Astrocyte (in vitro differentiated cells and primary cell): ENCODE measurements at places on chromosomes 5 and 9. TPM values are rescaled to one million over a fixed set of nuclear protein-coding genes. Genes with fewer than 3 reads are reported as not detected.

GRCh38 chr5:170108266-170108785, 2.6 kb downstream of the FOXI1 start:
- no peak for DNase-seq

GRCh38 chr9:12874395-12874794, 99.6 kb downstream of the LURAP1L start:
- DNase-seq, result no peak

DNA sequence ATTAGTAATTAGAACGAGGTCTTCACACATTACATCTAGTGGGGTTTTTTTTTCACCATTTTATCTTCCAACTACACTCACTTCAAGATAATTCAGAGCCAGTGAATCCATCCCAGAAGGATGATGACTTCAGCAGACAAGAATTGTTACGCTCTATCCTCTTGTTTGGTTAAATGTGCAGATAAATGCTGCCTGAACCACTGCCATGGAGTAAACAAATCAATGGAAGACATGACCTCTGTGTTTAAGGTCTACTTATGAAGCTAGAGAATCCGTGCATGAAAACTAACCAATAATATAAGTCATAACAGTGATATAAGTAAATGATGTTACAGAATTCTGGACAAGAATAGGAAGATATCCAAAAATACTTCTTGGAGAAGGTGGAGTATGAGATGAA, 602.6 kb downstream of the TLR4 start:
- DNase-seq, result no peak

The PCDHB5 gene
- total RNA-seq, result 8.7 and 9.7 TPM in 2 replicates

GRCh38 chr9:108511307-108511706, 344.5 kb downstream of the ACTL7B start:
- peak; percentile 9 for DNase-seq

The CAMK2A gene
- 1.2 and 1.6 TPM in 2 replicates for total RNA-seq

DNA sequence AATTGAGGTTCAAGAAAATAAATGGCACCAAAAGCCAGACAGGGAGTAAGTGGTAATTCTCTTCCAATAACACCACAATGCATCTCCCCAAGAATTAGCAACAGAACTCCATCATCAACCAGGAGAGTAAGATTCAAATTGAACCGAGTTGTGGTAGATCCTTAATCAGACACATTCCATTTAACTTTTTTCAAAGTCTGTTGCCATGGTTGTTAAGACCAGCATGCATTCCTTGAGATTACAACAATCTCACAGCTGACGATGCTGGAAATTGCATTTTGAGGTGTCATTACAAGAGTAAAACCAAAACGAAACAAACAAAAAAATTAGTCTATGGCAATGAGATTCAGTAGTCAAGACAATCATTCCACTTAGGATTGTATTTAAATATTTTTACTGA, 78.9 kb upstream of the ZNF462 start:
- DNase-seq, result peak; percentile 72

The CDK7 gene
- 53.6 and 58.3 TPM in 2 replicates for total RNA-seq

- peak; percentile 44 for DNase-seq
Measured at GRCh38 chr5:32714836-32715235, 3.7 kb downstream of the NPR3 start.

DNA sequence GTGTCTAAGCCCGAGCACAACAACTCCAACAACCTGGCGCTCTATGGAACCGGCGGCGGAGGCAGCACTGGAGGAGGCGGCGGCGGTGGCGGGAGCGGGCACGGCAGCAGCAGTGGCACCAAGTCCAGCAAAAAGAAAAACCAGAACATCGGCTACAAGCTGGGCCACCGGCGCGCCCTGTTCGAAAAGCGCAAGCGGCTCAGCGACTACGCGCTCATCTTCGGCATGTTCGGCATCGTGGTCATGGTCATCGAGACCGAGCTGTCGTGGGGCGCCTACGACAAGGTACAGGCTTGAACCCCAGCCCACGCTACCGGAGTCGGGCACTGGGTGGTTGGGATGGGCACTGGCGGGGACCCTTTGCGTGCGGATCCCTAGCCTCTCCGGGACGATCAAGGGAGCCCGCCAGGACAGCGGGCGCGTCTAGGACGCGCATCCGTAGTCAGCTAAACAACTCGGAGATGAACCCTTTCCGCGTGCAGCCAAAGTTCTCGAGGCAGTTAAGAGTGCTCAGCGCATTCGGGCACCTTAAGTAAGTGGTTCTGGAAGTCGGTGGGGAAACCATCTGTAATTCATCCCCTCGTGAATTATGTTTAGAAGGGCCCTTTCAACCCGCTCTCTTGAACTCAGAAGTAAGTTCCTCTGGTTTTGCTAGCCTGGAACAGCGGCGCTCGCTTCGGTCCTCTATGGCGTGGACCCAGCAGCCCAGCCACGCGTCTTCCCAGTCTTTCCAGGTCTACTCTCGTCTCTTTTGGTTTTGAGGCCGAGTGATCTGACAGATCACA, 1.3 kb downstream of the KCNN2 start:
- DNase-seq, result no peak

GRCh38 chr5:24732184-24732583, 87.4 kb upstream of the CDH10 start:
- DNase-seq, result peak; percentile 45

The SPATA6L gene
- 2.8 and 3.6 TPM in 2 replicates for total RNA-seq

The NME5 gene
- 2.9 and 3.2 TPM in 2 replicates for total RNA-seq

DNA sequence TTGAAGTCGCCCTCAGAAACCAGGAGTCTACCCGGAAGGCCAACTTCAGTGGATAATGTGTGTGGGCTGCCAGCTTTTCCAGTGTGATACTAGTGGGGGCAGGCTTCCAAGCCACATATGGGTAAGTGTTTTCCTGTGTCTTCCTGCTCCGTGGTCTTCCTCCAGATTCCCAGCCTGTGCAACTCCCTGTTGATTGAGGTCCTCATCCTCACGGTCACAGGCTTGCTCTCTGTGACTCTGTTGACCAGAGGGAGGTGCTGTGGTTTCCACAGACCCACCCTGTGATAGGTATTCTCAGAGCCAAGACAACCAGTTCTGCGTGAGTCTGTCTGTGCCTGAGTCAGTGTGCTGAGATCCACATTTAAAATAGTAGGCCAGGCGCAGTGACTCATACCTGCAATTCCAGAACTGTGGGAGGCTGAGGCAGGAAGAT, 388.0 kb upstream of the IRX2 start:
- peak; percentile 78 for DNase-seq

The COL5A1 gene
- total RNA-seq, result 1,055 and 1,568 TPM in 2 replicates

- DNase-seq, result no peak
Measured at GRCh38 chr5:94847019-94847418, 228.6 kb downstream of the SLF1 start.

GRCh38 chr9:88684046-88684445, 149.1 kb downstream of the NXNL2 start:
- DNase-seq, result no peak

The HSPB3 gene
- not detected in 2 replicates for total RNA-seq

The PRLR gene
- 0.93 and 0.99 TPM in 2 replicates for total RNA-seq

GRCh38 chr5:132487095-132487428, 3.5 kb downstream of the IRF1 start:
- no peak for DNase-seq

DNA sequence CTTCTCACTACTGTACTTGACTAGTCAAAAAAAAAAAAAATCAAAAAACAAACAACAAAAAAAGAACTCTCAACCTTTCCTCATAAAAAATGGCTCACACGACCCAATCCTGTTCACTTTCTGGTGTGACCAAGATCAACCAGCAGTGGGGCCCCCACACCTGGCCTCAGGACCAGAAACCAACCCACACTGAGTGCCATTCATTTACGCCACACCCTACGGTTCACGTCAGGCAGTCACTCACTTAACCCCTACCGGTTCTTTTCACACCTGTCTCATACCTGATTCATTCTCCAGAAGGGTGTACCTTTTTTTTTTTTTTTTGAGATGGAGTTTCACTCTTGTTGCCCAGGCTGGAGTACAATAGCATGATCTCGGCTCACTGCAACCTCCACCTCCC, 5.7 kb downstream of the SUSD1 start:
- DNase-seq, result no peak

DNA sequence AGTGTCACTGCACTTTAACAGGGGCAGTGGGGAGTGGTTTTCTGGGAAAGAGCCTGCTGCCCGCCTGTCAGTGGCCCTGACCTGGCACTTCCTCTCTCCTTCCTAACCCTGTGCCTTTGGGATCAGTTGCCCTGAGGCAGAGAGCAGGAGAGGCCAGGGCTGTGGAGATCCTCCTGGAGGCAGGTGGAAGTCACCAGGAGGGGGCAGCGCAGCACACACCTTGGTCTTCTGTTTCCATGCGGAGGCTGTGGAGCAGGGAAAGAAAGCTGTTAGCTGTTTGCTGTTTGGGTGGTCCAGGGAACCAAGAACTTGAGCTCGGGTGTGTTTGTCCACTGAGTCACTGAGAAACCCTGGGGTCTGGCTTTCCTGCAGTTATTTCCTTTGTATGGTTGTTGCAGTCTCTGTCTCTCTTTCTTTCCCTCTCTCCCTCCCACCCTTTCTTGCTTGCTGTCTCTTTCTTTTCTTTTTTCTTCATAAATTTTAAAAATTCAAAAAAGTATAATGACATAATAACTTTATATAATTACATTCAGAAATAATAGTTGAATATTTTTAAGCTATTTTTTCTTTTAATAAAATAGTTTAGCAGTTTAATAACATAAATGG, 28.1 kb downstream of the NTRK2 start:
- peak; percentile 34 for DNase-seq

- no peak for DNase-seq
Measured at GRCh38 chr5:132470010-132470392, 20.6 kb downstream of the IRF1 start.

The DRD1 gene
- 0.14 and 0.23 TPM in 2 replicates for total RNA-seq

GRCh38 chr5:14917719-14918118, 46.1 kb upstream of the ANKH start:
- no peak for DNase-seq

DNA sequence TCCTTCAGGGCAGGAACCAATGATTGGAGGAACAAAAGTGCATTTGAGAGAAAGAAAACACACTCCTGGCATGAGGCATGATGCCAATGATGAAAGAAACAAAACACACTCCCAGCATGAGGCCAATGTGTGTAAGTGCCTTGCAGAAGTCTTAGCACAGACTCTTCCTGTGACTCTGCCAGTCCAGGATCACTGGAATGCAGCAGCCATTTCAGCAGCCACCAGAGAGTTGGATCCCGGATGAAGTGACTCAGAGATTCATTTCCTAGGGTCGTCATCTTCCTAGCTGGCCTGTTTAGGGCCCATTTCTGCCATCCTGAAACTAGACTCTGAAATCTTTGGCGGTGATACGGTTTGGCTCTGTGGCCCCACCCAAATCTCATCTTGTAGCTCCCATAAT, 212.5 kb downstream of the CFAP90 start:
- DNase-seq, result peak; percentile 31

The INSL4 gene
- 0.11 TPM in 1 of 2 replicates, not detected in the other for total RNA-seq

- no peak for DNase-seq
Measured at GRCh38 chr9:89005323-89005722, 14.1 kb downstream of the S1PR3 start.

GRCh38 chr9:71822456-71822855, 54.1 kb upstream of the CEMIP2 start:
- no peak for DNase-seq

The CYSRT1 gene
- total RNA-seq, result 1.2 and 1.3 TPM in 2 replicates

- DNase-seq, result no peak
Measured at GRCh38 chr9:128051932-128052709, 15.0 kb downstream of the NAIF1 start.

The CDH9 gene
- total RNA-seq, result not detected in 2 replicates

The MUSK gene
- total RNA-seq, result not detected in 2 replicates

GRCh38 chr9:105143136-105143430, 101.4 kb upstream of the SLC44A1 start:
- DNase-seq, result no peak

DNA sequence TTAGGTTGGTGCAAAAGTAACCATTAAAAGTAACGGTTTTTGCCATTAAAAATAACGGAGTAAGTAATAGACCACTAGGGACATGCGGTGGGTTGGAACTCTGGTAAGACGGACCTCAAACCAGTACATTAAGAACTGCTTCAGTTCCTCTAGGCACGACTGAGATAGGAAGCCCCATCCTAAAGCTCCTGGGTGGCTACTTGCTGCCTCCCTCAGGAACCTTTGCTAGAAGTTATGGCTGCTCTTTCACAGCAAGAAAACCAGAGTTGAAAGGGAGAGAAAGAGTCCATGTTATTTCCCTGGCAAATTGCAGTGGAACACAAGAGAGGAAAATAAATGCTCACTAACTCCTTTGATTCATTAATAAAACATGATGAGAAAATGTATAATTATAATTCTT, 47.6 kb downstream of the MCTP1 start:
- no peak for DNase-seq

DNA sequence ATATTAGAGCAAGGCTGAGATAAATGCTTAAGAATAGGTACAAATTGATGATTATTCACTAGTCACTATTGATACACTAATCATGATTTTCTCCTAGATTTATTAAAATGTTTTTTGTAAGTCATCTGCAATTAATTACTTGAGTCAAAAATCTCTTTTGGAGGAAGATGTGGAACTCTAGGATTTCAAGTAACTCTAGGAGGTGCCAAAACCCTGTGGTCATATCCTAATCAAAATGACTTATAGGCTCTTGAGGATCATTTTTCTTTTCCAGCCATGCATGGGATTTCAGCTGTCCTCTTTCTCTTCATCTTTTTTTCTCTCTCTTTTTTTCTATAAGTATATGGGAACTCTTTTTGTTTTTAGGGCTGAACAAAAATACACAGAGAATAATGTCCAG, 141.8 kb upstream of the CD180 start:
- DNase-seq, result peak; percentile 51

GRCh38 chr9:76266649-76267283, 127.5 kb downstream of the RFK start:
- no peak for DNase-seq

- no peak for DNase-seq
Measured at GRCh38 chr5:168680395-168680794, 101.2 kb upstream of the PANK3 start.

The SCGB3A1 gene
- not detected in 2 replicates for total RNA-seq

- DNase-seq, result no peak
Measured at GRCh38 chr5:376799-377325, 55.3 kb downstream of the AHRR start.

DNA sequence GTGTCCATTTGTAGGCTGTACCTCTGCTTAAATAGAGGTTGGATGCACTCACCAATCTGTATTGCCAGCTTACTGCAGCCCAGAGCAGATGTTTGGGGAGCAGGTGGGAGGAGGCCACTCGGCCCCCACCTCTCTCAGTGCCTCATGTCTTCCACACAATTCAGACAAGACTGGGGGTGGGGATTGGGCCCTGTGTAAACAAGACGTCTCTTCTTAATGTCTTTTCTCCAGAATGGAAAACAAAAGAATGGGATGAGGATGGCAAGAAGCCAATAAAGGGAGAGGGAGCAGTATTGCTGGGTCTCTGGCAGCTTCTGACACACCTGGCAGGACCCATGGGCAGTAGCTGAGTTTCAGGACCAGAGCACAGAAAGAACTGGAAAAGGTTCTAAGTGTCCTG, 64.9 kb downstream of the SIL1 start:
- DNase-seq, result no peak

DNA sequence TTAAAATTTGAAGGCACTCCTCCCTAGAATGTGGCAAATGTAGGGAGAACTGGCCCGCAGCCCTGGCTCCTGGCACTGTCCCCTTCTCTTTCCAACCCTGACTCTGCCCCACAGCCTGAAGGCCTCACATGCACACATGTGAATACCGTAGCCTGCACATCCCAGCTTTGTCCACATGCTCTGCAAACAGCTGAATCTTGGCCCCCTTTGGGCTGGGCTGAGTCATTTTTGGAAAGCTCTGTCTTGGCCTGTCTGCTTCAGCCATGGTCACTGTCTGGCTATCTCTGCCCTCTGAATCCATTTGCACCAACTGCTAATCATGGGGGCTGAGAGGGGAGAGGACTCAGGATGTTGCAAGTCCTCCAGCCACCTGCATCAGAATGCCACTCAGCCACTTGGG, 22.1 kb upstream of the GALNT10 start:
- no peak for DNase-seq
